ENCODE measurements at places on chromosomes 5 and 9. TPM values are rescaled to one million over a fixed set of nuclear protein-coding genes. Genes with fewer than 3 reads are reported as not detected.

The F2RL2 gene
- not detected for total RNA-seq

GRCh38 chr5:111997711-111998110, 240.7 kb upstream of the NREP start:
- no peaks in the 10 kb centered on the region for H3K4me1 ChIP-seq
- no peaks in the 10 kb centered on the region for H3K36me3 ChIP-seq
- H3K27me3 ChIP-seq, result no peaks in the 10 kb centered on the region
- H3K4me3 ChIP-seq, result no peak overlapping the region
- DNase-seq, result no peak
- no peak overlapping the region for H3K27ac ChIP-seq

DNA sequence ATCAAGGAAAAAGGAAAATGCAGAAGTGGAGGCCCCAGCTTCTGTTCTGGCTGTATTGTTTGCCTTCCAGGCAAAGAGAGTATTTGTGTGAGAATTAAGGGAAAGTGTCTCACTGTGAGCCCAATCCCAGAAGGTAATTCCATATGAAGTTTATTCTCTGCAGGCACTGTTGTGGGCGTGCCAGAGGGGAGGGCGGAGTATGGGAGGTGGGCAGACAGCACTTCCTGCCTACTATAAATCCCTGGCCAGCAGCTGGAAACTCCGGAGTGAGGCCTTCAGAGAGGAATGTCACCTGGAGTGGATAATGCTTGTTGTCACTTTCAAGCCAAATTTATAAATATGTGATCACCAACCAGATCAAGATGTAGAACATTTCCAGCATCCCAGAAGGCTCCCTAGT, 209.5 kb downstream of the ARHGAP26 start:
- H3K4me3 ChIP-seq, result no peak overlapping the region
- no peaks in the 10 kb centered on the region for H3K27me3 ChIP-seq
- H3K27ac ChIP-seq, result no peak overlapping the region
- peaks cover 75% of the 10 kb centered on the region for H3K4me1 ChIP-seq

The LURAP1L gene
- 29.2 TPM for total RNA-seq

GRCh38 chr5:61176631-61177030, 14.4 kb upstream of the SMIM15 start:
- H3K36me3 ChIP-seq, result no peaks in the 10 kb centered on the region
- no peaks in the 10 kb centered on the region for H3K27me3 ChIP-seq
- H3K27ac ChIP-seq, result no peak overlapping the region
- DNase-seq, result no peak
- H3K4me1 ChIP-seq, result peaks cover 5% of the 10 kb centered on the region
- no peak overlapping the region for H3K4me3 ChIP-seq

- H3K36me3 ChIP-seq, result no peaks in the 10 kb centered on the region
- DNase-seq, result no peak
- no peaks in the 10 kb centered on the region for H3K4me1 ChIP-seq
- H3K27ac ChIP-seq, result no peak overlapping the region
- no peak overlapping the region for H3K4me3 ChIP-seq
Observed at GRCh38 chr5:174552428-174552827, 172.0 kb upstream of the MSX2 start.

- no peaks in the 10 kb centered on the region for H3K36me3 ChIP-seq
- no peak for DNase-seq
- no peak overlapping the region for H3K27ac ChIP-seq
- H3K27me3 ChIP-seq, result peaks cover 30% of the 10 kb centered on the region
- H3K4me1 ChIP-seq, result peaks cover 35% of the 10 kb centered on the region
- no peak overlapping the region for H3K4me3 ChIP-seq
Observed at GRCh38 chr9:134174526-134175290, 10.3 kb upstream of the RNU6ATAC start.

DNA sequence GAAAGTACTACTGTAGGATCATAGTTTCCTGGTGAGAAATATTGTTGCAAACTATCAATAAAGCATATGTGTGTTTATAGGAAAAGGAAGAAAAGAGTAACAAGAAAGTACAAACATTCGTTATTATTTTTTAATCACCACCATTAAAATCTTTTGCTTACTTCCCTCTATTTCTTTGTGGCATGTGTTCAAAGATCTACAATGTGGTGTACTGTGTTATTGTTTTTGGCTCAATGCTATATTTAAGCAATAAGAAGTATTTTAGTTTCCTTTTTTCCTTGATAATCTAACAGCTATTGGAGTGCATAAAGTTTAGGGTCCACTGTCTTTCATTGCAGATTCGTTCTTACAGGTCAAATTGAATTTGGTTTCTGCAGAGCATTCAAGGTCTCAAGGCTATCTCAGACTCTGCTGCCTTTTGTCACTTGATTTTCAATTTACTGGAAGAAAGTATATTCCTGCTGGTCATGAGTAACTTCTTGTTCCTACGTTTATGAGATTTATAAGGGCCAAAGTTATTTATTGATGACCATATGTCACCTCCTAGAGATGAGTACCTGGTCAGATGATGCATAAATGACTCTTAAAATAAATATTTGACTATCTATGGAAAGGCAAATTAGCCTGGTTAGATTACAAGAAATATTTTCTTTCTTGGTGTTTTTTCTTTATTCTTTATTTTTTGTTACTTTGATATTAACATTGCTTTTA, 323.0 kb downstream of the TMEM167A start:
- H3K27me3 ChIP-seq, result no peaks in the 10 kb centered on the region
- H3K36me3 ChIP-seq, result no peaks in the 10 kb centered on the region
- H3K27ac ChIP-seq, result no peak overlapping the region
- no peak overlapping the region for H3K4me3 ChIP-seq

- no peak for DNase-seq
- H3K4me3 ChIP-seq, result no peak overlapping the region
- H3K27ac ChIP-seq, result no peak overlapping the region
- H3K4me1 ChIP-seq, result no peaks in the 10 kb centered on the region
- H3K27me3 ChIP-seq, result no peaks in the 10 kb centered on the region
Observed at GRCh38 chr9:8533681-8534080, 734.1 kb upstream of the DMAC1 start.

GRCh38 chr9:130451004-130451390, 6.2 kb downstream of the ASS1 start:
- H3K4me3 ChIP-seq, result no peak overlapping the region
- DNase-seq, result no peak
- H3K27ac ChIP-seq, result peak overlapping the region; percentile 72
- no peaks in the 10 kb centered on the region for H3K36me3 ChIP-seq
- H3K4me1 ChIP-seq, result peaks cover 71% of the 10 kb centered on the region

DNA sequence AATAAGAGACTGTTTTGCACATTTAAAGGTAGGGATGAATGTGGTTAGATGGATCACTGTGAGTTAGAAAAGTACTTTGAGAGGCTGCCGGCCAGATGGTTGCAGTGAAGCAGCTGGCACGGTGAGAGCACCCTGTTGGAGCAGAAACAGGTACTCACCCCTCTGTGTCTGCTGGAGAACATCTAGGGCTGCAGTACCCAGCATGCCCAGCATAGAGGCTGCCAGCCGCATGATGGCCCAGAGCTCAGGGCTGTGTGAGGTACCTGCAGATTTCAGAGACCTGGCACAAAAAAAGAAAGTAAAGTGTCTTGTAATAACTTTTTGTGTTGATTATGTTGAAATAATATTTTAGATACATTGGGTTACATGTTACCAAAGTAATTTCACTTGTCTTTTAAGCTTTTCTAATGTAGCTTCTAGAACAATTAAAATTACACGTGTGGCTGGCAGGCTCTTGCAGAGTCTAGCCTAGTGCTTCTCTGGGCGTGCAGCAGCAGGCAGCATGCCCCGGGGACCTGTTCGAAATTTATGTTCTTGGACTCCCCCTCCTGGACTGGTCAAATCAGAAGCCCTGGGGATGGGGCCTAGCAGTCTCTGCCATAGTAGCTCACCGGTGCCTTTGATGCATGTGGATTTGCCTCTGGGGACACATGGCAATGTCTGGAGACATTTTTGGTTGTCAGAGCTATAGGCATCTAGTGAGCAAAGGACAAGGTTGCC, 11.1 kb downstream of the WDR5 start:
- H3K36me3 ChIP-seq, result peaks cover 98% of the 10 kb centered on the region
- H3K27ac ChIP-seq, result no peak overlapping the region
- H3K4me1 ChIP-seq, result no peaks in the 10 kb centered on the region
- DNase-seq, result no peak

GRCh38 chr5:178323961-178324360, 91.4 kb upstream of the PHYKPL start:
- DNase-seq, result no peak
- H3K4me1 ChIP-seq, result peaks cover 17% of the 10 kb centered on the region
- H3K4me3 ChIP-seq, result no peak overlapping the region
- no peaks in the 10 kb centered on the region for H3K36me3 ChIP-seq
- no peaks in the 10 kb centered on the region for H3K27me3 ChIP-seq
